HuH-7 (cell line): ENCODE measurements at places on chromosomes 5 and 9.

GRCh38 chr5:78050888-78051287 lies 243.6 kb downstream of the AP3B1 start:
- no peak for DNase-seq

DNA sequence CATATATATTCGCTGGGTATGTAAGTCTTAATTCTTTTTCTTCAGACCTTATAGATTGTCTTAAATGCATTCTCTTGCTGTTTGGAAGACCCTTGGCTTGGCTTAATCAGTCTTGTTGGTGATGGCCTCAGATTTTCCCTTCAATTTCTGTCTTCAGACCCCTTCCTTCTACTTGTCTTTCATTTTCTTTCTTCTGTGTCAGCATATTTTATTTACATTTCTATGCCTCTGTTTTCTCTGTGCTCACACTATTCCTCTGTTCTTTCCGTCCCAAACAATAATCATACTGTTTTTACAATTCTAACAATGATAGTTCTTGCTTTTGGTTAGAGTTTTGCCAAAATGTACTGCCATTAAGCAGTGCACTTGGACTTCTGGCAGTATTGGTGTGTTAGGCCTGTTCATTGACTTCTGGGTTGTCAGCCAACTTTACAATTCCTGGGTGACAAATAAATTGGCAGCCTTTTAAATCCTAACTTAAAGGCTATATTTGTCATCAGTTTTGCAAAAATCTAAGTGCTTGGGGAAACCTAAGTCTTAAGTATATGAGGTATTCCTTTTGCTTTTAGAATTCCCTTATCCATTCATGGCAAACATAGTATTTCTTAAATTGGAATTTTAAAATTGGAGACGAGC lies 8.0 kb downstream of the SRFBP1 start:
- DNase-seq = no peak

DNA sequence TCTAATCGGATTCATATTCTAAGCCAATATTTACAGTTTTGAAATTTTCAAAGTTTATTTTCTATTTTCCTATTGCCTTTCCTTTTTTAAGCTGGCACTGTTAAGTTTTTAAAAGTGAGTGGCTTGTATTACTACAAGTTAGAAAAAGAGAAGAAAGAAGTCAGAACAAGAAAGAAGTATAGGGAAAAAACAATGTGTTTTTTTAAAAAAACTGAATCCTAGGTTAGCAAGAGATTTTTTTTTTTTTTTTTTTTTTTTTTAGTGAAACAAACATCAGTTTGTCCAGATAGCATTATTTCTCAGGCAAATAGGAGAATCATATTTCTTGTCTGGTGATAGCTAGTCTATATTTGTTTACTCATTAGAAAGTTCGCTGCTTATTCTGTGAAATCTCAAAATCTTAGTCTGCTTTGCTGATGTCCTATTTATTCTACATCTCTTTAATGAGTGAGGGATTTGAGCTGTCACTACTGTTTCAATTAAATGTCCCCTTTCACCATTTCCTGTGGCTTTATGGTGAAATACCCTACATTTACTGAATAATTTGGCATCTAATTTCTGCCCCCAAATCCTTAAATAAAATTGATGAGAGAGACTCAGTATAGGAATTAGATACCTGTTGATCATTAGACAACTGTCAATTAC lies 19.1 kb upstream of the LMNB1 start:
- no peak for DNase-seq

DNA sequence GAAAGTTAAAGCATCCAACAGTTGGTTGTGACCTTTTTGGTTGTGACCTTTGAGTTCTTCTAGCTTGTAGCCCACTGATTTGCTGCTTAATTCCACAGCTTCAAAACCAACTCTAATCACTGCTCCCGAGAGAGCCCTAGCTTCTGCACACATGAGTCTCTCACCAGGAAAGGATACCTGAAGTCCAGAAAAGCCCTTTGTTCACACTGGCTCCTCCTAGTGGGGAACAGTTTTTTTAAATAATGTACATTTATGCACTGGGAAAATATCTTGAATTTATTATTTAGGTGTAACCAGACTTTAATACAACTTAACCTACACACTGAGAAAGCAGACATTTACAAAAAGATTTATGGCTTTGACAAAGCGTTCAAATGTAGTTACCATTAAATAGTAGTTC lies 120.2 kb upstream of the CCDC152 start:
- peak; percentile 42 for DNase-seq
